ENCODE measurements at places on chromosomes 7 and 10. TPM values are rescaled to one million over a fixed set of nuclear protein-coding genes. Genes with fewer than 3 reads are reported as not detected.

The MBL2 gene
- not detected for total RNA-seq

The HMX2 gene
- not detected for total RNA-seq

The GNG11 gene
- 21.4 TPM for total RNA-seq

The PLEKHA8 gene
- 10.8 TPM for total RNA-seq

The KLLN gene
- 0.97 TPM for total RNA-seq

The MSANTD7 gene
- 13.6 TPM for total RNA-seq

The MAGI2 gene
- total RNA-seq = 13.8 TPM

The FAM241B gene
- not detected for total RNA-seq

The GDF2 gene
- total RNA-seq = not detected

The ATOH7 gene
- not detected for total RNA-seq

The GARIN1A gene
- total RNA-seq = 2.4 TPM

The ACTR3C gene
- not detected for total RNA-seq

The C10orf62 gene
- not detected for total RNA-seq

The GIMAP2 gene
- total RNA-seq = 5.1 TPM

The BUB3 gene
- total RNA-seq = 127 TPM

The TUBB8 gene
- not detected for total RNA-seq

The CDHR1 gene
- total RNA-seq = under 0.01 TPM

The PRSS37 gene
- not detected for total RNA-seq

The ZNF786 gene
- 4.1 TPM for total RNA-seq

The IFIT3 gene
- 59.7 TPM for total RNA-seq

The TYW1B gene
- 3.4 TPM for total RNA-seq

The CPA1 gene
- total RNA-seq = not detected

The GRM3 gene
- not detected for total RNA-seq

The NFE2L3 gene
- 0.16 TPM for total RNA-seq

The NODAL gene
- not detected for total RNA-seq

The FGFR2 gene
- 23.0 TPM for total RNA-seq

The ZNF680 gene
- 6.2 TPM for total RNA-seq

The TMEM196 gene
- not detected for total RNA-seq

The TUBGCP2 gene
- total RNA-seq = 73.3 TPM

The ANXA8L1 gene
- not detected for total RNA-seq

The ADAM12 gene
- total RNA-seq = 168 TPM

The CCL24 gene
- total RNA-seq = not detected

The PDE6C gene
- not detected for total RNA-seq

The TMEM140 gene
- 3.1 TPM for total RNA-seq

The VWDE gene
- total RNA-seq = not detected

The ESYT2 gene
- 147 TPM for total RNA-seq

The TRIM56 gene
- 25.3 TPM for total RNA-seq

The THSD7A gene
- 0.49 TPM for total RNA-seq

Measured in hair follicle dermal papilla cell (primary cell).